Osteocyte (in vitro differentiated cells): ENCODE measurements at places on chromosomes 16 and 17. TPM values are rescaled to one million over a fixed set of nuclear protein-coding genes. Genes with fewer than 3 reads are reported as not detected.

CIAO2B gene
- total RNA-seq, result 65.6 and 69.9 TPM in 2 replicates

SYNGR3 gene
- 0.57 and 0.91 TPM in 2 replicates for total RNA-seq

DNAI2 gene
- total RNA-seq, result not detected in 2 replicates

GRCh38 chr16:78170494-78170933 is 71.1 kb downstream of the WWOX start:
- no peak for DNase-seq

- DNase-seq, result no peak
Measured at GRCh38 chr16:89191901-89192185, 8.5 kb downstream of the SLC22A31 start.

GRCh38 chr17:58344791-58345157 is 7.2 kb downstream of the SUPT4H1 start:
- no peak for DNase-seq

DNA sequence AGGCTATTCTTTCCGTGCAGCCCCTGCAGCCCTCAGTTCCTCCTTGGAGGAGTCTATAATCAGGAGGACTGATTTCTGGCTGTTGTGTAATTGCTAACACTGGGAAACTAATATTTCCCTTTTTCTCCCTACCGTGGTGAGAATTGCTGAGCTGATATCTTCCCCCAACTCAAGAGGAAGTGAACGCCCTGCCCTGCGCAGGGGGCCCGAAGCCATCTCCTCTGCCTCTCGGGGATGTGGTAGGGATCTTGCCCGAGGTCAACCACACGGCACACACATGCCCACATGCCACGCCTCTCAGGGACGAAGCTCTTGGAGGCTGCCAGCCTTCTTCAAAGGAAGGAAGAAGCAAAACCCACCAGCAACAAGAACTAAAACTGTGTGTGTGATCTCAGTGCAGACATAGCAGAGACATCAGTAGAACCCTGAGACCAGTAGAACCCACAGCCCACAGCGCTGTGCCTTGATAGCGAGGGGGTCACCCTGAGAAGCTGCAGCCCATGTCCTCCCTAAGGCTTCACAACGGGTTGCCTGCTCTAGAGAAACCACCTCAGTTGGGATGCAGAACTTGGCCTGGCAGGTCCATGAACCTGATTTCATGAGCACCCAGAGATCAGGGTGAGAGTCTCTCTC is 8.9 kb upstream of the ULK2 start:
- no peak for DNase-seq

DNA sequence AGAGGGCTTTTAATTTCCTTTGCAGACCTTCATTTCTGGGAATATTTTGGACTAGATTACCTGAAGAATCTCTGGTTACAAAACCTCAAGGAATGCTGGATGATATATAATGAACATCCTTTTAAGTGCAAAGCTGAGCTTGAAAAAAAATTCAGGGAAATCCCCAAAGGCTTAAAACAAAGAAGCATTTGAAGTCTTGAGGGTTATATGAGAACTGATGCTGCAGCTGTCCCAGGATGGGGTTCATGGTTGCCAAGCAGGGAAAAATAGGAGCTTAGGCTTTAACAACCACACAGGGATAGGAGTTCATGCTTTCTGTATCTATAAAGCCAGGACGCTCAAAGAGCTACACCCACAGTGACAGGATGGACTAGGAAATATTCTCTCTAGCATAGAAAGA is 150.4 kb upstream of the IRX5 start:
- DNase-seq, result no peak

DNA sequence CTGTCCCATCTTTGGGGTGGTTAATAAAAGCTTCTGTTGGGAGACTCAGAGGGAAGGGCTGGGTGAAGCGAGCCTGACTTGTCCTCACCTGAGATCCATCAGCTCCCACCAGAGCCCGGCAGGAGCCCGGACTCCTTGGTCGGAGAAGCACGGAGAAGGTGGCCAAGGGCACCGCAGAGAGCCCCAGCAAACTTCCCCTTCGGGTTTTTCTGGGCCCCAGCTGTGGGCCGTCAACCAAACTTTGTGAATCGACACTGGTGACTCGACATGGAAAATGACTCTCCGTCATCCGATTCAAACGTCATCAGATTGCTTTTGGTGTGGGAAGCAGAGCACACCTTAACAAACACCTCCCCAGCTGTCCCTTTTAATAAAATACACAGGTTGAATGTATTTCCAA is 21.4 kb downstream of the ENPP7 start:
- no peak for DNase-seq

DNA sequence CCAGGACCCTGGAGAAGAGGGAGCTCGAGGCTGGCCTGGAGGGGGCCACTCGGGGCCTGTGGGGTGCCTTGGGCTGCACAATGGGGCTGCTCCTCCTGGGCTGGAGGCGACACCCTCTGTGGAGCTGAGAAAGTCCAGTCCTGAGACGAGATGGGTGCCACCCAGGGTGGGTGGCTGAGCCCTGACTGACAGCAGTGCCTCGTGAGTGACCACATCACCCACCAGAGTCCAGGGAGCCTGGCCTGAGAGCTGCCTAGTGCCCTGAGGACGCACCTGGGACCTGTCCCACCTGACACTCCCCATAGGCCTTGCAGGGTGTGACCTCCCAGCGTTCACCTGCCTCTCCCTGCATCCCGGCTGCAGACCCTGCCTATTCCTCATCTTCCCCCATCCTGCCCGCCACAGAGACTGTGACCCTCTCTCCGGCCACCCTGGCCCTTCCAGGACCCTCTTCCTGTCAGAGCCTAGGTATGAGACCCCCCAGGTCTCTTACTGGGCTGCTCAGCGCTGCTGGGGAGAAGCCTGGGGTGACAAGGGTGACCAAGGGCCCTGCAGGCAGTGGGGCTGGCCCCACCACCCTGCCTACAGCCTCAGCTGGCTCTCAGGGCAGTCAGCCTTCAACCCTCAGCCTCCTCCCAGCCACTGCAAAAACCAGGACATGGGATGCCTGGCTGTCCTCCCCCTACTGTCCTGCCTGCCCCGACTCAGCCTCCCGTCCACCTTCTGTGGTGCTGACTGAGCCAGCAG is 41.2 kb downstream of the TNFRSF13B start:
- no peak for DNase-seq

GRCh38 chr16:72915331-72915730 is 132.6 kb downstream of the ZFHX3 start:
- no peak for DNase-seq

- no peak for DNase-seq
Measured at GRCh38 chr16:27446721-27447120, 44.7 kb downstream of the IL21R start.

- no peak for DNase-seq
Measured at GRCh38 chr17:66654106-66654740, 180.7 kb upstream of the CACNG5 start.

DNA sequence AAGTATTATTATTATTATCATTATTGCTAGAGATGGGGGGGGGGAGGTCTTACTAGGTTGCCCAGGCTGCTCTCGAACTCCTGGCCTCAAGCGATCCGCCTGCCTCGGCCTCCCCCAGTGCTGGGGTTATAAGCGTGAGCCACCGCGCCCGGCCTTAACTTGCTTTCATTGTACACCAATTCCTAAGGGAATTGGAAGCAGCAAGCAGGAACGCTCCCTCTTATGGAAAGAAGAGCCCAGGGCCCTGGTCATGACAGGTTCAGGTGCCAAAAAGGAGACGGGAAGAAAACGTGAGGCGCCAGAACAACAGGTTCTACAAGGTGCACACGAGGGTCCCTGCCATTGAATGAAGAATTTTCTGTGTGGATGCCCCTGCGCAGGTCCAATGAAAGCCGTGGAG is 540 bp upstream of the RPL38 start:
- no peak for DNase-seq

DNA sequence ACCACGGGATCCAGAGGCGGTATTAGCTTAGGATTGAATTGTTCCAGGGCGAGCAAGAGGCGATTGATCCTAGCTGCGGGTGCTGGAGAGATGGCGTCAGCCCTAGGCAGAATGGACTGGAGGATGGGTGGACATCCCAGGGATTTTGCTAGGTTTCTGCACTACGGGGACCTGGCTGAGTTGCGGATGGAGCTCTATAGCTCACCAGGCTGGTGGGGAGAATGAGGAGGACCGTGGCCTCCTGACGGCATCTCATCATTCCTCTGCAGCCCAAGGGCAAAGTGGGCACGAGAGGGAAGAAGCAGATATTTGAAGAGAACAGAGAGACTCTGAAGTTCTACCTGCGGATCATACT is 614 bp downstream of the TMEM208 start:
- DNase-seq, result no peak

DNA sequence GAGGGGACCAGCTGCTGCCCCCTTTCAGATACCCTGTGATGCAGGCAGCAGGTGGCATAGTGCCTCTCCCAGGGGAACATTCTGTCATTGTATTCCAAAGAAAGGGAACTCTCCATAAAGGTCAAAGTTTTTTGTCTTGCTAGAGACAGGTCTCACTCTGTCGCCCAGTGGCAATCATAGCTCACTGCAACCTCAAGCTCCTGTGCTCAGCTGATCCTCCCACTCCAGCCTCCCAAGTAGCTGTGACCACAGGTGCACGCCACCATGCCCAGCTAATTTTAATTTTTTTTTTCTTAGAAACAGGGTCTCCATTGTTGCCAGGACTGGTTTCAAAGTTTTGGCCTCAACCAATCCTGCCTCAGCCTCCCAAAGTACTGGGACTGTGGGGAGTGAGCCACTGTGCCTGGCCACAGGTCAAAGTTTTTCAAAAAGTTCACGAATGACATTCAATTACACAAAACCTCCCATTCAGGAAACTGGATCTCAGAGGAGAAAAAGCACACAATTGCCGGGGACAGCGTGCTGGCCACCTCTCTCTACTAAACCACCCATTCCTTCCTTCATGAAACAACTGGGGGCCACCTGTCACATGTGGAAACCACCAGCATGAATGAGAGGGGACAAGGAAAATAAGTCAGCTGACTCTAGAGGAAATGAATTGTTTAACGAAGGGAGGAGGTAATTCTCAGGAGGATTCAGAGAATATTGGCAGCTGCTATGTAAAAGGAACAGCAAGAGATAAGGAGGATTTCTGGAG is 80.0 kb downstream of the MARCHF10 start:
- DNase-seq, result no peak

DNA sequence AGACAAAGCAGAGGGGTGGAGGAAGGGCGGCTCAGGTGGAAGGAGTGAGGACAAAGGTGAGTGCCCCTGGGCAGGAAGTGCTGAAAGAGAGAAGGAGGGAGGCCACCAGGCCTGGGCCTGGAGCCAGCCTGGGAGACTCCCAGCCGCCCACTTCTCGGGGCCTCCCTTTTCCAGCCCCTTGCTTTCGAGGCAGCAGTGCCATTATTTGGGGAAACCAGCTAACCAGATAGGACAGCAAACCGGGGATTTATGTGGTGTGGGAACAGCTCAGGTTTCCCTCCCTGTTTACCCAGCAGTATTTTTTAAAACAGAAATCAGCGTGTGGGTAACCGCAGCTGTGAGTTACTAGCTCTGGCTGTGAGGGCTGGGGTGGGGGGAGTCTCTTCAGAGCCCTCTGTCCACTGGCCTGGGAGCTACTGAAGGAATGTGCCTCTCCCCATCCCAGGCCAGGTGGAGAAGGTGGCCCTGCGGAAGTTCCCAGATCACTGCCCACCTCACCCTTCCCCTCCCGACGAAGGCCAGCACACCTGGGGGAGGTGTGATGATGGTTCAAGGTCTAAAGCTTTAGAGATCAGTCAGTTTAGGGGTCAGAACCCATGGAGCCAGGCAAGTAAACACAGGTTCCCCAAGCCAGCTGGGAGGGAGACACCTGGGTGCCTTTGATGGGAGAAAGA is 8.4 kb upstream of the MEOX1 start:
- DNase-seq, result no peak

DNA sequence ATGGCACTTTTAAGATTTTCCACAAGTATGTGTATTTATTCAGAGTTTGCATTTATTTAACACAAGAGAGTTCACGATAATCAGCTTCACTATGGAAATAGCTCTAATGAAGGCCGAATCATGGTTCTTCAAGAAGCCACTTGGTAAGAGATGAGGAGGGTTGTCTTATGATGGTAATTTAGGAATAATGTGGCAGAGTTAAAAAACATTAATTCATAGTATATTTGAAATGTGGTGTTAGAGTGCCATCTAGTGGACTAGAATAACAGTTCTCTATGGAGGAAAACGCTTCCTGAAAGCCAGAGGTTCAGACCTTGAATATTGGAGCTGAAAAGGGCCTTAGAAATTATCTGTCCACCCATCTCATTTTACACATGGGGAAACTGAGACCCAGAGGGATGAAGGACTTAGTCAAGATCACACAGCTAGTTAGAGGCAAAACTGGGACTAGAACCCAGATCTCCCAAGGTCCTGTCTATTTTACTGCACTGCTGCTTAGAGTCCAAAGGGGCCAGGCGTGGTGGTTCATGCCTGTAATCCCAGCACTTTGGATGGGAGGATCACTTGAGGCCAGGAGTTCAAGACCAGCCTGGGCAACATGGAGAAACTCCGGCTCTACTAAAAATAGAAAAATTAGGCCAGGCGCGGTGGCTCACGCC is 33.8 kb upstream of the KPNB1 start:
- DNase-seq, result no peak
